Neural progenitor cell (in vitro differentiated cells): ENCODE measurements at places on chromosomes 12 and 14.
A peak's percentile ranks its signal among the peaks of the same experiment; 100 is the strongest.

DNA sequence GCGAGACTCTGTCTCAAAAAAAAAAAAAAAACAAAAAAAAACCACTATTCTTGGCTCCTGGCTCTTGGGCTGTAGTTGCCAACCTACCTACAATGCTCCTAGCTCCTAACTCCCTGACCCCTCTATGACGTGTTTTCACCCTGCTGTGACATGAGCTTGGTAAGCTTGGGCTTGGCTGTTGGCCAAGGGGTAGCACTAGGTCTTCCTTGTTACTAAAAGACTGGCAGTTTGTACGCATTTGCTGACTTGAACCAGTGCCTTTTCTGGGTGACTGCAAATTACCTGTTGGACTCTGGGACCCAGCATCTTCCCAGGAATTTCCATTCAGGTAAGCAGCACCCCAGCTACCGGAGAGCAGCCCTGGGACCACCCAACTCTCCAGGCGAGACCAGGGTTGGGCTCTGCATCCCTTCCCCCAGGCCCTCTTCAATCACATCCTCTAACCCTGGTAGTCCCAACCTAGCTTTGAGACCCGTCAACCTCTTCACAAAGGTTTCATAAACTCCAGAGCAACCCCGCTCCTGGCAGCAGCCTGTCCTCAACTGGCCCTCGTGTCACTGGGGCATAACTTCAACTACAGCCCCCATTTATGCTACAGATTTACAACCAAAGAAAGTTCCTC, 8.3 kb downstream of the CDK2AP1 start:
- no peak for DNase-seq

DNA sequence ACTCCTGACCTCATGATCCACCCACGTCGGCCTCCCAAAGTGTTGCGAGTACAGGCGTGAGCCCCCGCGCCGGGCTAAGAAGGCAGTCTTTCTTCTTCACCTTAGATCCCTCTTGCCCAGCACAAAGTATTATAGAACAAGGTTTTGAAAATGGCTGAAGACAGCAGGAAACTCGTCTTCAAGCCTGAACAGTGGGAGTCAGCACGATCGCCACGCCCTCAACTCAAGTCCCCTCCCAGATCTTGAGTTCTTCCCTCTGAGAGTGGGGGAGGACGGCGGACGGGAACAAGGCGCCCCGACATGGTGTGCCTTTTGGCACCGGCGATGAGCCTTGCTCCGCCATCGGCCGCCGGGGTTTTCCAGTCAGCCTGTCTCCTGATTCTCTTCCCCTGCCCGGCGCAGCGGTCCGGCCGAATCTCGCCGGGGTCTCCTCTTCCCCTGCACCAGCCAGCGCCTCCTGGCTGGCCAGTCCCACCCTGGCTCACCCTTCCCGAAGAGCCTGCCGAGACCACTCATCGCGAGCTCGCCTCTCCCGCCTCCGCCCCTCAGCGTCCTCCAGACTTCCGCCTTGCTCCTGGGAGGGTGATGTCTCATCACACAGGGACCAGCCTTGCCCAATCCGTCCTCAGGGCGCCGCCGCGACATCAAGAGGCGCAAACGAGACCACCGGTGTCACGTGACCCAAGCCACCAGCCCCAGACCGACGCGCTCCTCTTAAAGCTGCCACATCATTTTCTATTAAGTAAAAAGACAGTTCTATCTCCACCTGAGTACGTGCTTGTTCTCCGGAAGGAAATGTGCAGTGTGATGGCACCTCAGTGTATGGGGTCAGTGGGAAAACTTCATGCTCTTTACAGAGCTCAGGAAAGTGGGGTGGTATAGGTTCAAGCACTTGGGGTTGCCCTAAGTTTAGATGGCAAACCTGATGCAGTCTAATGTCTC, at the start of gene CHMP4A:
TSS of gene CHMP4A (minus strand) at position 565 of the 942 bp plus-strand sequence. CDS start at position 516, 49 bp downstream.
- peak; percentile 99 for DNase-seq

DNA sequence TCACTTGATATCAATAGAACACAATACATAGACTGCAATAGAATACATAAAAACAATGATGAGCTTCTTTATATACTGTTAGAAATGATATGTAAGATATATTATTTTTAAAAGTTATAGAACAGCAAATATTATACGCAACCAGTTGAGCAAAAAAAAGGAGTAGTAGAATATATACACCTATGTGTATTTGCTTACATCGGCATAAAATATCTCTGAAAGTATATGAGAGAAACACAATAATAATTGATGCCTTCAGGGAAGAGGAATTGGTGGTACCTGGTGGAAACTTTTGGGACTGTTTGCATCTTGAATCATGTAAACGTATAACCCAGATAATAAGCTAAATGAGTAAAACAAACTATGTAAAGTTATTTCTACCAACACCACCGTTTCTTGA, 418.4 kb upstream of the DCN start:
- no peak for DNase-seq

DNA sequence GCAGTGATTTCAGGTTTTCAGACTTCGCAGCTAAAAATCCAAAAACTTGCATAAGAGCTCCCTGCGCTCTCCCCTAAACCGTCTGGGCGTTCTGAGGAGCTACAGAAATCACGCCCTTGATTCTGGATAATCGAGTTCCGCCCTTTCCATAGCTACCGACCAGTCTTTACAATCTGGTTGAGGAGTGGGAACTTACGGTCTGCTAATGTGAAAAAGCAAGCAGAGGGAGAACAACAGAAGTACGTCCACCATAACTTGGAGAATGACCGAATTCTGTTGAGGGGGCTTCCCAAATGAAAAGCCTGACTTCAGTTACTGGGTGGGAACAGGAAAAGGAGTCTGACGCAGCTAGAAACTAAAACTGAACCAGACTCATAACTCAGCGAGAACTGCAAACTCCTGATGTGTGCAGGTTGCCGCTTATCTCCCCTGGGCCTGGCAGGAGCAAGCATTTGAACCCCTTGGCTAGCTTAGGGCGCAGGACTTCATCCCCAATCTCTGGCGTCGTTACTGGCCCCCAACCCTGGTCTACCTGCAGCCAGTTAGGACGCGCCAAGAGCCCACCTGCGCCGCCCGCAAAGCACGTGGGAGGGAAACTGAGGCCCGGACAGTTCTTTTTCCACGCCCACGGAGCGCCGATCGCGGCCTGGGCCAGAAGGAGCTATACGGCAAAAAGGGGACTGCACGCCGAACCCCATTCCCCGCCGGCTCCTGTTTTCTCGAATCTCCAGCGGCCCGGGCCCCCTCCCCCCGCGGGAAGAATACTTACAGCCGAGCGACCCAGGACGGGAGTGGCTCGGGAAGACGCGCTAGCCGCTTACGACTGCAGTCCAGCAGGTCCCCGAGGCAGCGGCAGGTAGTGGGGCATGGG, 838 bp downstream of the LRIG3 start:
- peak; percentile 60 for DNase-seq

- no peak for DNase-seq
Measured at GRCh38 chr14:92754966-92755365, 6.5 kb upstream of the LGMN start.

DNA sequence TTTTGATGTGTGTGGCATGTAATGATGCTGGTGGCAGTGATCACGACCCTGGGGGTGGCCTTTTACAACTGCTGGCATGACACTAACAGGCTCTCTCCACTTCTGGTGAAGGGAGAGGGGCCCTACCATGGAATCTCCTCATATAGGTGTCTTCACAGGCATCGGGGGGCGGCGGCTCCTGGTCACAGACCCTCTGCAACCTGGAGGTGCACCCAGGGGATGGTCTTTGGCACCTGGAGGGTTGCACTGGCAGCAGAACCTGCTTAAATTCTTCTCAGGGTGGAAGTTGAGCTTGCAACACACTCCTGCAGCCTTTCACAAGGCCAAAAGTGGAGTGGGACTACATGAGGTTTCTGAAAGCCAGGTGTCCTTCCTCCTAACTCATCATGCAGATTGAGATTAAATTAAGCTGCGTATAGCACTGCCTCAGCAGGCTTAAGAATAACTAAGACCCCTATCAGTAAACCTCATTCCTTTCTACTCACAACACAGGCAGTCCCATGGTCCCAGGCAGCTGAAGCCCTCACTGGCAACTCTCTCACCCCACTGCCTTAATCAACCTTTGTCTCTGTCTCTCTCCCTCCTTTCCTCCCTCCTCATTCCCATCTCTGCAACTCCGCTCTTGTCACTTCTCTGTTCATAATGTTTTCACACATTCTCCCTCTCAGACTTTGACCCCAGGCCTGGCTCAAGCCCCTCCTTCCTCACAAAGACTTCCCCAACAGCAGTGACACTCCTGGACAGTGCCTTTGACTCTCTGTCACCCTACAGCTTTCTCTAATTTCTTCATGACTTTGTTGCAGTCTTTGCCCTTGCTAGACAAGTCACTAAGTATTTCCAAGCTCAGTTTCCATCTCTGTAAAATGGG, 18.9 kb downstream of the NID2 start:
- no peak for DNase-seq

- DNase-seq, result peak; percentile 47
Measured at GRCh38 chr12:99195474-99195873, 452.1 kb upstream of the GARIN6 start.

GRCh38 chr12:128204711-128205110, 62.3 kb upstream of the TMEM132C start:
- no peak for DNase-seq

- peak; percentile 33 for DNase-seq
Measured at GRCh38 chr12:66653796-66654195, 25.1 kb downstream of the GRIP1 start.

- no peak for DNase-seq
Measured at GRCh38 chr14:58826845-58827686, 189.3 kb downstream of the DACT1 start.

DNA sequence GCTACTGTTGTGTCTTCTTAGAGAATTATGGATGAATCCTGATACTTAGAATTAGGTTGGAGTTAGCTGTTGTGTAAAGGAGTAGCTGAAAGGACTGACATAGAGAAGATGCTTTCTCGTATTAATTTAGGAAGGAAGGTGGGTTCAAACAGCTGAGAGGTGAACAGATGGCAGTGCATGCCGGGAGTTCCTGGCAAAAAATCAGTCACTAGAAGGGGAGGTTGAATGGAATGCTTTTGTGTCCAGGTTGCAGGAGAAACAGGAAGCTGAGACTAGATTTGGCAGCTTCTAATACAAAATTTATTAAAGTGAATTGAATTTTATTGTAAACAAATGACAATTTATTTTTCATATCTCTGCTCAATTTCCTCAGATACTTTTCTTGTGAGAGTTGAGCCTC, 70.8 kb downstream of the BTG1 start:
- DNase-seq, result no peak

DNA sequence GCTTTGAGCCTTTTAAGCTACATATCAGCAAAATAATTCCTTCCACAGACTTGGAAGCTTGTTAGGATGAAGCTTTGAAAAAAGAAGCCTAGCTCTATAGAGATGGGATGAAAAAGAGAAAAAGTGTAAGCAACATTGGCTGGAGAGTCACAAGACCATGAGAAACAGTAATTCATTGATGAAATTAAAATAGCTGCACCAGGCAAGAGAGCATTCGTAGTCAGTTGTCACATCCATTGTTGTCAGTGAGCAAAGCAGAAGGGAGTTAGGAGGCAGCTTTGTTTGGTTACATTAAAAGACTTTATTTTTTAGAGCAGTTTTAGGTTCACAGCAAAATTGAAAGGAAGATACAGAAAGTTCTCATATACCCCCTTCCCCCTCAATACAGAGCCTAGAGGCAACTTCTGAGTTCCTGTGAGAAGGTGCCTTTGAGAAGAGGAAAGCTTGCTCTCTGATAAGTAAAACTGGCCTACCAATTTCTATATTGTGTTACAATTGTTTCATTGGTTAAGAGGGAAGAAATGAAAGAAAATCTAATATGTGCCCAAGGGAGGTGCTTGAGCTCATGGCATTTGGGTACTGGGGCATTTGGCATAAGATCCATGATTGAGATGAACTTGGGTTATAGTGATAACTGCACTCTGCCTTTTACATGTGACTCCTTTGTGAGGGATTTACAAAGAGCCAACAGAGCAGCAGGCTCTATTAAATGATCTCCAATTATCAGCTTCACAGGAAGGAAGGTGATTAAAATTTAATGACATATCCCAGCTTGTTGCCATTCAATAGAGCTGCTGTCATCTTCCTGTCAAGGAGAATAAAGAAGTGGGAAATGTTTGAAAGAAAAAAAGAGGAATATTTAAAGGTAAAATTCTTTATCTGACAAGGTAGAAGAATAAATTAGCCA, 361.3 kb upstream of the TMTC1 start:
- DNase-seq, result no peak

DNA sequence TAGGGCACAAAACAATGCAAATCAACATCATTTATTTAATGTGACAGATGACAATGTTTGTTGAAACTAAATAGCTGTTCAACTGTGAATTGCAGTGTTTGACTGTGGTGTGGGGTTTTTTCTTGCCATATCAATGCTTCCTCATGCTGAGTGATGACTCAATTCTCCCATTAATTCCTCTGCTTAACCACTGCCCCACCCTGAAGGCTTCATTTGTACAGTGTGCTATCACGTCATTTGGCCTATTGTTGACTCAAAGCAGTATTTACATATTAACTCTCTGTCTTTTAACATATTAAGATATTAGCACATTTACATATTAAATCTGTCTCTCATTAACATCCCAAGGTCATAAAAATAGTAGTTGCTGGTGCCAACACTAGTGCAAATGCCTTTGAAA, 164.8 kb upstream of the NRXN3 start:
- DNase-seq, result no peak

GRCh38 chr14:75859746-75860145, 122.0 kb downstream of the TGFB3 start:
- DNase-seq, result no peak

DNA sequence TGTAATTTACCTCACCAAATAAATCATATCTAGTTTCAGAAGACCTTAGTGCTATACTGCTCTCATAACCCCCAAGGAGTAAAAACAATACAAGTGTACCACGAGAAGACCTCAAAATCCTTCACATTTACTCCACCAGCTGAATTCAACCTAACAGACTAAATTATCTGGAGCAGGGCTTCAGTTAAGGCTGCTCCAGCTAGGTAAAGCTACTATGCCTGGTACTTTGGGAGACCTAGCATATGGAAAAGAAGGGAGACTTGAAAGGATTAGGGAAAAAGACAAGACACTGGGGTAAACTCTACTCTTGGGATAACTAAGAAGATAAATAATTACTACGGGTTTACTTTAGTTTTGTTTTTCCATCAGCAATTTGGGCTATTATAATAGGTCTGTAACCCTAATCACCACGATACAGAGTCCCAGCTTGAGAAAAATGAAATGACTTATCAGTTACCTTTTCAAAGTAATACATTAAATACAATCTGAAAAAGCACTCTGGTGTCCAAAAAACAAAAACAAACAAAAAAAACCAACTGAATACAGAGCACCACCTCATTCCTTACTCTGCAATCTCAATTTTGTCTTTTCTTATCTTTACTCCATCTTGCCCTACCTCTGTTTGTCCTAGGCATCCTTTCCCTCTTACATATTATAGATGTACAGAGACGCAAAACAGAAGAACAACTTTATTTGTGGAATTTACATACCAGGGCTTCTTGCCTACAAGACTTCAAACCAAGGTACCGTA, 2.1 kb downstream of the EML5 start:
- DNase-seq, result no peak

- DNase-seq, result no peak
Measured at GRCh38 chr12:105862163-105862821, 276.5 kb downstream of the NUAK1 start.

GRCh38 chr14:81018251-81018650, 62.8 kb downstream of the TSHR start:
- no peak for DNase-seq
